NCI-H1930 (cell line): ENCODE measurements at places on chromosomes 4 and X.
A peak's percentile ranks its signal among the peaks of the same experiment; 100 is the strongest.

- no peak for DNase-seq
These were observed 96.0 kb downstream of the FANCB start for GRCh38 chrX:14776901-14777300.

DNA sequence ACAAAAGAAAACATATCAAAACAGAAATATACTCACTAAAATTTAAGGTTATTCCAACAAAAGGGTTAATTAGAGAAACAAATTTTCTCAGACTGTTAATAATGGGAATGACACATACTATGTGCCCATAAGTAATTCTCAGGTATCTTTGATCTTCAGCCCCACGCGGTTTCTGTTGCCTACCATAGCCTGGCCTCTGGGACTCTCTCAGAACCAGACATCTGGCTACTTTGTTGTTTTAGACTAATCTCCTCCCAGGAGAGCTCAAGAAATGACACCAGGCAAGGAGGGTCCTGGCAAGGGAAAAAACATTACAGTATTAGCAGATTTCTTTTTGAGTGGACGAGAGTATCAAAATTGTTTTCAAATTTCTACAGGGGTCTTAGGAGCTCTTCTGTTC, 43.7 kb downstream of the SLC10A7 start:
- no peak for DNase-seq

- peak; percentile 80 for DNase-seq
These were observed 15.4 kb downstream of the HMGB2 start for GRCh38 chr4:173318648-173319211.

- DNase-seq: no peak
These were observed 951 bp upstream of the ZNF518B start for GRCh38 chr4:10458177-10458576.

GRCh38 chr4:171985129-171985528, 171.9 kb downstream of the GALNTL6 start:
- DNase-seq: no peak

- DNase-seq: no peak
These were observed 52.6 kb downstream of the CHM start for GRCh38 chrX:85994797-85995196.

DNA sequence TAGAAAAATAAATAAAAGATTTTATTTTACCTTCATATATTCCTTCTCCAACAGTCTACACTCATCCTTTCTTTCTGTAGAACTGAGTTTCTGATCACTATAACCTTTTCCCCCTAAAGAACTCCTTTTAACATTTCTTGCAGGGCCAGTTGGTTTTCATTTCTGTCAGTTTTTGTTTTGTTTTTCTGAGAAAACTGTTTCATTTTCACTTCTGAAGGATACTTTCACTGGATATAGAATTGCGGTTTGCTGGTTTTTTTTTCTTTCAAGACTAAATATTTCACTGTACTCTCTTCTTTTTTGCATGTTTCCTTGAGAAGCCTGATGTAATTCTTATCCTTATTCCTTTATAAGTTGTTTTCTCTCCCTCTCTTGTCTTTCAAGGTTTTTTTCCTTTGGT, 90.4 kb upstream of the EOLA2 start:
- no peak for DNase-seq

DNA sequence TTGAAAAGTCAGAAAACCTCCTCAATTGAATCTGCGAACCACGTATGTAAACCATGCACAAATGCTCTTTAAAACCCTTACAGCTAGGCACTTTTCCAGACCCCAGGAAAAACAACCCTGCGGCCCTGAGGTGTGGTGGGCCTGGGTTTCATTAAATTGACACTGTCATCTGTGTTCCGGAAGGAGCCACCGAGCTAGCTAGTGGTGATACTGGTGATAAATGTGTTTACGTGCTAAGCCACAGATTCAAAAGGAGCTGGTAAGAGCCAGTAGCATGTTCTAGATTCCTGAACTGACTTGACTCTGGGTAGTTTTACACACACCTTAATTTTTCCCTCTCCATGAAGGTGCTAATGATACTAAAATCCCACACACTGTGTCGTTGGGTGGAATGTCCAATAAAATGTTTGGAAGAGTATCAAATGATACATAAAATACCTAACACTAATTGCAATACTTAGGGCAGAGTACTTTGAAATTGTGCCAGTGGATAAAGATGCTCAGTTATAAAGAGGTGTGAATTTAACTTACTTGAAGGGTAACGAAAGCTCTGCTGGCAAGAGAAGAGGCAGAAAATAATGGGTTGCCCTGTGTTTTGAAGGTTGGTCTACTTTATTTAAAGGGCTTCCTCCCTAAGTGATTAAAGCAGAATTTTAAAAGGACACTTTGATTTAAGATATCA, 8.5 kb downstream of the SMS start:
- no peak for DNase-seq

DNA sequence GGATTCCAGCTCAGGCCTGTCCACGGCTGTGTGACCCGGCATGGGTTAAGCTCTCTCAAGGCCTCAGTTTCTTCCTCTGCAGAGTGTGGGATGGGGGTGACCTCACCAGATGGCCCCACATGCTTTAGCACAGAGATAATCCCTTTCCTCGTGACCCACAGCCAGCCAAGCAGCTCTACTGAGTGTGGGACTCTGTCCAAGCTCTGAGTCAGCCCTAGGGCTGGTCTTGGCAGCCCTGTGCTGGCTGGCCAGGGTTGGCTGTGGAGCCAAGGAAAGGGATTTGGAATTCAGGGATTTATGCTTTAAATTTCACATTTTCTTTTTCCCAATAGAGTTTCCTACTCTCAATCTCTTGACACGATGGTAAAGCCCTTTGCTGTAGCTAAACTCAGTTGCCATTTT, 19.7 kb upstream of the SPON2 start:
- DNase-seq: no peak

- DNase-seq: no peak
These were observed 2.0 kb upstream of the LIMCH1 start for GRCh38 chr4:41535911-41536371.

- DNase-seq: no peak
These were observed 5.2 kb downstream of the TIFA start for GRCh38 chr4:112280386-112281056.

DNA sequence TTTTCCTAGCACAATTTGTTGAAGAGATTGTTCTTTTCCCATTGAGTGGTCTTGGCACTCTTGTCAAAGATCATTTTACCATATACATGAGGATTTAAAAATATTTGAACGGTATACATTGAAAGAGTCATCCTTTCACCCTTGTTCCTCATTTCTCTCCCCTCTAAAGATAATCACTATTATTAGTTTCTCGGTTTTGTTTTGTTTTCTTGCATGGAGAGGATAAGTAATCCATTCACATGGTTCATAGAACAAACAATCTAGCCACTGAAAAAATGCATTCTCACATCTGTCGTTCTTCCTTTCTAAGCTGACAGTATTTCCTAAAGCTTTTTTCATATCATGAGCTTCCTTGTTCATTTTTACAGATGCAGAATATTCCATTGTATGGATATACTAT, 39.2 kb upstream of the MSMO1 start:
- no peak for DNase-seq

DNA sequence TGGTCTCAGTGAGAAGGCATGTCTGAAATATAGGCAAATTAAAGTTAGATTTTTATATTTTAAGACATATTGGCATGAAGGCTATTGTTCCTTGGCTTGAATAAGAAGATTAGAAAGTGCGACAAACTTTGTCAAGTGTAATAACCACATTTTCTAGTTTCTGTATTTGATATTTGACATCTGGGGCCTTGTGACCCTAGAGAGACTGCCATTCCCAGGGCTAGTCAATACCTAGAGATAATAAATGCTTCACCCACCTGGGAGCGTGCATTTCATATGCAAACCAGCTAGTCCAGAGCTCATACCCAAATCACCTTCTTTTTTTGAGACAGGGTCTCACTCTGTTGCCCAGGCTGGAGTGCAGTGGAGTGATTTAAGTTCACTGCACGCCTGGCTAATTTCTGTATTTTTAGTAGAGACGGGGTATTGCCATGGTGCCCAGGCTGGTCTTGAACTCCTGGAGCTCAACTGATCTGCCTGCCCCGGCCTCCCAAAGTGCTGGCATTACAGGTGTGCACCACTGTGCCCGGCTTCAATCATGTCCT, 62.6 kb downstream of the COQ2 start:
- no peak for DNase-seq

GRCh38 chrX:42967681-42968300, 189.8 kb upstream of the PPP1R2C start:
- no peak for DNase-seq

GRCh38 chrX:68115371-68115770, 317.9 kb downstream of the OPHN1 start:
- DNase-seq: no peak

DNA sequence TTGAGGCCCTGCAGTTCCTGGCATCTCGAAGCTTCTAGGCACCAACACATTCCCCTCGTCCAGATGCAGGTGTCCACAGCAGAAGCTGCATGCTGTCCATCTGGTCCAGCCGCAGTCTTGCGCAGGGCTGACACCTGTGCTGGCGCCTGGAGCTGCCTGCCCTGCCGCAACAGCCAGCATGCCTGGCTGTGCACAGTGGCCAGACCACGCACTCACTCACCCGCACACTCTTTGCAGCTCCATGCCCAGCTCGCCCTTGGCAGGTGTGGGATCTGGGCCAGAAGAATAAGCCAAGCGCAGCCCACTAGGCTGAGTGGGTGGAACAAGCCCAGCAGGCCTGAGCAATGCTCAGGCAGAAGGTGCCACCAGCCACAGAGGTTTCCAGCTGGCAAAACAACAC, 125.6 kb downstream of the PARM1 start:
- DNase-seq: no peak

GRCh38 chrX:13059637-13060499, 15.4 kb upstream of the FAM9C start:
- no peak for DNase-seq

DNA sequence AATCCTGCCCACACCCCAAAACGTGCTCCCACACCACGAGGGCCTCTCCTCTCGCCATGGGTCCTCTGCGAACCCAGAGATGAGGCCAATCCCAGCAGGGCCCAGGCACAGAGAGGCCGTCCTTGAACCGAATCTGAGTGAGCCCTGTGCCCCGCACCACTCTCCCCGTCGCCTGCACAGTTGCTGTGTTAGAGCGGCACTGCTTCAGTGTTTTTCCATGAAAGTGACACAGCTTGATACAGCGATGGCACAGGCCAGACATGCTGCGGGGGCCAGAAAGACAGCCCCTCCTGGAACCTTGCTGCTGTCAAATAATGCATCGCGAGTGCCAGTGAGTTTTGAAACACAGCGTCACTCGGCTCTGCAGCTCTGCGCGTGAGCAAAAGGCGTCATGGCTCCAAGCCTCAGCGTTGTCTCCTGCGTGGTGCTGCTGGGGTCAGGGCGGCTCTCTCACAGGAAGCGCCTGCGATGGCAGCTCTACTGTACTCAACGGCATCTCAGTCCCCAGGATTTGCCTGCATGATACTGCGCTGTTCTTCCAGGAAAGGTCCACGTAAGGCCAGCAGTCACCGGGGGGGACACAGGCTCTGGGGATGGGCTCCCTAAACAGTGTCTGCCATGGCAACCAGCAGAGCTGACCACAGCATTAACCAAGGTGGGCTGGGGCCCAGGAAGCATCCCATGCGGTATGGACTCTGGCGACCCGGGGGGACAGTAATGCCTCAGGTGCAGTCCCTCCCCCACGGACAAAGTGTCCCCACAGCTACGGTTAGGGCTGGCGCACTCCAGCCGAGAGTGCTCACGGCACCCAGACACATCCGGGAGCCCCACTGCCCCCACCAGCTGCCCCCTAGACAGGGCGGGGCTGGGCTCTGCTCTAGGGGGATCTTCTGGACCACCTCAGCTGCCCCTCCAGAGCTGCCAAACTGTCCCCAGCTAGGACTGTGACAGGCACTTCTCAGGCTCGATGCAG, 63.1 kb downstream of the ACOX3 start:
- no peak for DNase-seq

DNA sequence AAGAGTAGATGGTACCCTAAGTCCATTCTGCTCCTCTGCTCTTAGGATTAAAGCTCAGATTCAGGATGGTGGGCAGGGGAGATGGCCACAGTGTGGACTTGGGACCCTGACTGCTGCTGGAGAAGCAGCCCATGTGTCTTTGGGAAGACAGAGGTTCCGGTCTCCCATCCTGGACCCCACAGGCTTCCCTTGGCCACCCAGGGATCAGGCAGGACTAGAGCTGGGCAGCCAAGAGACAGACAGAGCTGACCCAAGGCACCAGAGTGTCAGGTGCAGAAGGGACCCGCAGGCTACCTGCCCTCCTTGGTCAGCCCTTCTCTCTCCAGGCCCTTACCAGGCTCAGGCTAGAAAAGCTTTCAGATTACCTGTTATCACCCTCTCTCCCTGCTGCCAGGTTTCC, 25.7 kb upstream of the SHROOM4 start:
- no peak for DNase-seq

GRCh38 chr4:23305026-23305425, 584.8 kb downstream of the PPARGC1A start:
- no peak for DNase-seq

- DNase-seq: no peak
These were observed 46.2 kb downstream of the PCDH19 start for GRCh38 chrX:100363896-100364295.

- DNase-seq: no peak
These were observed 45.0 kb downstream of the RTL9 start for GRCh38 chrX:110403441-110404238.

DNA sequence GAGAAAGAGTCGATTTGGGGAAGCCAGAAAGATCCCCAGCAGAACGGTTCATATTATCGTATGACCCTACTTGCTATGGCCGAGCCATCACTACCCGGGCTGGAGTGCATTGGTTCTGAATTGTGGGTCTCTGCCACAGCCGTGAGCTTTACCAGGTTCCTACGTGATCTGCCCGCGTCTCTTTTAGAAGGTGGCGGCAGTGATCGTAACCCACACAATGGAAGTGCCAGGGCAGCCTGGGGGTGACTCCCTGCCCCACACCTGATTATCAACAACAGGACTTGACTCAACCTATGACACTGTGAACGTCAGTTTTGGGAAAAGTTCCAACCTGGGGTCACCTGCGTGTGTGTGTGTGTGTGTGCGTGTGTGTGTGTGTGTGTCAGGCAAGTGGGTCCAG, 90.8 kb downstream of the SHOX start:
- DNase-seq: no peak

DNA sequence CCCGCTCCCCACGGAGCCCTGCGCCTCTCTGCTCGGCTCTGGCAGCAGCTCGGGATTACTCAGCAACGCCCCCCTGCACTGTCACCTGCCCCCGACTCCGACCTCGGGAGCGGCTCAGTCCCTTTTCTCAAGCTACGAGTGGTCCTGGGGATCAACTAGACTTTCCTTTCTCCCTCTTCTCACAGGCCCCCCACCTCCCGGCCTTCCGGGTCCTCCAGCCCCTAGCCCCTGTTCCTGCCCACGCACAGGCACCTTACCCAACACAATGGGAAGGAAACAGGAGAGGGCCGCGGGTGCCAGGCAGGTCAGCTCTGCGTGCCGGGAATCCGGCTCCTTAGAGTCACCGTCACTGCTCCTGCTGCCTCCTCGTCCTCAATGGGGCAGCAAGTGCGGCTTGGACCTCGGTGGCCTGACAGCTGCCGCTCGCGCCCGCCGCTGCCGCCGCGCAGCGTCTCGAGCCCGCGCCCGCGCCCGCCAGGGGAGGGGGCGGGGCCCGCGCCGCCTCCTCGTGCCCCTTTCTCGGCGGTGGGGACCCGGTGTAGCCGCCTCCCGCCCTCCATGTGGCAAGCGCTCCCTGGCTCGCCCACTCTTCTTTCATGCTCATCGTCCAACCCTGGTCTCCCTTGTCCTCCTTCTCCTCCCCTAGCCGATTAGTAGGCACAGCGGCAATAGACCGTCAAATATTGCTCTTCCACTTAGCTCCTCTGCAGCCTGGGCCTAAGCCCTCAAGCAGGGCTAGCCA, at the start of gene RAB9B:
Gene RAB9B, minus strand, starts transcription at position 455 of the 742 bp plus-strand sequence. CDS start 6,473 bp downstream, outside the sequence.
- DNase-seq: peak; percentile 48

- no peak for DNase-seq
These were observed 2341.6 kb downstream of the PCDH7 start for GRCh38 chr4:33061727-33062126.

GRCh38 chr4:6230502-6230785, 30.1 kb upstream of the JAKMIP1 start:
- DNase-seq: no peak

- DNase-seq: no peak
These were observed 30.7 kb downstream of the PNMA6E start for GRCh38 chrX:153370293-153371055.
